ENCODE measurements at places on chromosomes 6 and 20.

DNA sequence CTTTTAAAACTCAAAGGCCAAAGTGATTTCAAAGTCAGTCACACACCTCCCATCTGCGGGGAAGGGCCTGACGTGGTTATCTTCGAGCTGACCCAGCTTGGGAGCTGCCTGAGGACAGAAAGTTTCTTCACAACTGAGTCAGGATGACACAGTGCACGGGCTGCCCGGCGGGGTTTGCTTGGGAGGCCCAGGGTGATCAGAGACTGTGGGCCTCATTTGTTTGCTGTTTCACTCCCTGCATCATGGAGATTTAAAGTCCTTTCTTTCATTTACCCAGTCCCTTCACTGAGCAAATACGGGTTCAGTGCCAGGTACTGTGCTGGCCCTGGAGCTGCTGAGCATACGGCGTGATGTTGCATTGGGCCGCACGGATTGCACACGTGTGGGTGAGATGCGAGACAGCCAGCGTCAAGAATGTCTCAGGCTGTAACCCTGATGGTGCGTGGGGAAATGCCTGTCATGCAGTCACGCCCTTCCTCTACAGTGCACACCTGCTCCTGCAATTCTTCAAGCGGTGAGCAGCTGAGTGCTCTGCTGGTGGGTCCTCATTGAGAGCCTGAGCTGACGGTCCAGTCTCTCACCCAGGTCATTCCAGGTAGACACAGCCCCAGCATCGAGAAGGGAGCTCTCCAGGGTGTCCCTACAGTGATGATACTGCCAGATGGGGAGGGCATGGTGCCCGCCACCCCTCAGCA, 82.7 kb upstream of the PMEPA1 start:
- DNase-seq: no peak

- no peak for DNase-seq
Measured at GRCh38 chr20:35167787-35168186, 4.1 kb upstream of the PROCR start.

GRCh38 chr6:14828201-14828611, 417.7 kb upstream of the JARID2 start:
- no peak for DNase-seq

GRCh38 chr20:25226433-25227316, 21.2 kb upstream of the PYGB start:
- DNase-seq: no peak

GRCh38 chr6:107275330-107275865, 160.1 kb upstream of the BEND3 start:
- DNase-seq: no peak

GRCh38 chr6:37711331-37712241, 13.9 kb upstream of the MDGA1 start:
- DNase-seq: no peak

GRCh38 chr6:6931071-6932025, 176.4 kb upstream of the RREB1 start:
- no peak for DNase-seq

DNA sequence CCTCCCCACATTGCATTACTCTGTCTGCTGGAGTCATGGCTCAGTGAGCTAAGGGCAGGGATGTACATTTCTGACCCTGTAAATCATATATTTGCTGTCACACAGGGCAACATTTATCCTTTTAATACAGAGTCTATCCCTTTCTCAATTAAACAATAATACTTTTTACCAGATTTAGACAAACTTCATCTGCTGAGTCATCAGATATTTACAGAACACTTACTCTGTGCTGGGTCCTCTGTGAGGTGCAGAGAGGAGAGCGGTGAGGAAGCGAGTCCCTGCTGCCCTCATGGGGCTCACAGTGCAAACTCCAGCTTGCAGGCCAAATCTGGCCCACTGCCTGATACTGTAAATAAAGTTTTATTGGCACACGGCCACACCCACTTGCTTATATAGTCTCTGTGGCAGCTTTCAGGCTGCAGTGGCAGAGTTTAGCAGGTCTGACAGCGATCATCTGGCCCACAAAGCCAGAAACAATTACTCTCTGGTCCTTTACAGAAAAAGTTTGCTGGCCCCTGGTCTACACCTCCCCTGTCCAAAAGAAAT, 144.5 kb downstream of the CDH26 start:
- no peak for DNase-seq

DNA sequence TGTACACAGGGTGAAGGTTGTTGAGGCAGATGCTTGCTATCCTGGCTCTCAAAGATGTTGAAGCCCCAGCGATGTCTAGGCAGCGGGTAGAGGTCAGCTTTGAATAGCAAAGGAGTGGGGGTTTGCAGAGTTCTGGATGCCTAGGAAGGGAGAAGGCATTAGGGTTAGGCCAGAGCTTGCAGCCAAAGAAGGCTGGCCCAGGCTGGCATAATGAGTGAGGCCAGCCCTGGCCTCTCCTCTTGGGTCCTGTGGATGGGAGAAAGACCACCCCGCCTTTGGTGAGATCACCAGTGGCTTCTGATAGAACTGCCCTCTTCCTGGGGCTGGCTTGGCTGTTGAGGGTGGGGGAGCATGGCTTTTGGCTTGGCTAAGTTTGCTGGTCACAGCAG, 406 bp upstream of the WFDC5 start:
- no peak for DNase-seq

GRCh38 chr6:43922426-43923375, 152.7 kb downstream of the VEGFA start:
- DNase-seq: no peak

DNA sequence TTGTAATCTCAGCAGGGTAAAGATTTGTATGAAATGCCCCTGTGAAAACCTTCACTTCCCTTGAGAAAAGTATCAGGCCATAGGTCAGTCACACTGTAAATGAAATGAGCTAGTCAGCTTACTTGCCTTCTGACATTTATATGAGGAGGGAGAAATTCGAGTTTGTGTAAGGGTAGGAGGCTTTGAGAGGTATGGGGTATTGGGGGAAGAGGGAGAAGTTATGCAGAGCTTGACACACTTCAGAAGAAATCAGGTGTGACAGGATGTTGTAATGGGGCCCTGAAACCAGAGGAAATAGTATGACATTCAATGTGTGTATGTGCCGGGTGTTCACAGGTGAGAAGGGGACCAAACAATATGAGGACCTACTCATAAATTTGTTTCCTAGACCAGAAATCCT, 64.2 kb upstream of the CCN6 start:
- DNase-seq: no peak

DNA sequence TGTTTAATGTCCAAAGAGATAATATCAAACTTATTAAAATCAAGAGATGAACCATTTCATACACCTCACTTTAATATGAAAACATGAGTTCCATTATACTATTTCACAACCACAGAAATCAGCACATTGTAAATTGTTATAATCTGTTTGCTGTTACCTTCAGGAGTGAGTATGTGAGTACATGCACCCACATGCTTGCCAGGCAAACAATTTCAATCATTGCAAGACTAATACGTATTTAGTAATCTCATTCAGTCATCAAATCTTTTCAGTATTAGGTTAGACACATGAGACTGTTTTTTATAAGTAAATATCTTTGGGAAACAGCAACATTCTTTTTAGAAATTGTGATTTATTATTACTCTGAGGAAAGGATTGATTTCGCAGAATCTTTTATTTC, 9.3 kb upstream of the EPM2A start:
- no peak for DNase-seq

DNA sequence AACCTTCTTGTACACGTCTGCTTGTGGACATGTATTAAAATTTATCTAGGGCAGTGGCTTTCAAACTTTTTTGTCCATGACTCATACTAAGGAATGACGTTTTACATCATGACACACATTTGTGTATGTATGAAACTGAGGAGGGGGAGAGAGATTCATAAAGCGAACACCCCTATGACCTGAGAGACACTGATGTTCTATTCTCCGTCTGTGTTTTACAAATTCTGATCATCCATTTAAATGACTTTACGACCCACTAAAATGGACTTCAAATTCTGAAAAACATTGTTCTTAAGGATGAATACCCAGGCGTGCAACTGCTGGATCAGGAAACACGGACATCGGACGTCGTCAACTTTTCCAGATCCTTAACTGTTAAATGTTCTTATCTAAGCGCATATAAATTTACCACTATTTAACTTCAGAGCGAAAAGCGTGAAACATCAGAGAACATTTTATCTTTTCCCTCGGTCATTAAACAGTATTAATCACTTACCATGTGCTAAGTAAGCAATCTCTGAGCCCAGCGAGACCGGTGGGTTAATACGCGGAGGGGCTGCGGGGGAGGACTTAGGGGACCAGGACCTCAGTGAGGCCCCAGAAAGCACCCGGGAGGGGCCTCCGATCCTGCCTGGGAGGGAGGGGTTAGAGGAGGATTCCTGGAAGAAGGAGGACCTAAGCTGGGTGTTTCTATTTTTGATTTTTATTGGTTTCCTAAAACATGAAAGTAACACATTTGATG, 1.2 kb downstream of the PLAGL1 start:
- DNase-seq: no peak

DNA sequence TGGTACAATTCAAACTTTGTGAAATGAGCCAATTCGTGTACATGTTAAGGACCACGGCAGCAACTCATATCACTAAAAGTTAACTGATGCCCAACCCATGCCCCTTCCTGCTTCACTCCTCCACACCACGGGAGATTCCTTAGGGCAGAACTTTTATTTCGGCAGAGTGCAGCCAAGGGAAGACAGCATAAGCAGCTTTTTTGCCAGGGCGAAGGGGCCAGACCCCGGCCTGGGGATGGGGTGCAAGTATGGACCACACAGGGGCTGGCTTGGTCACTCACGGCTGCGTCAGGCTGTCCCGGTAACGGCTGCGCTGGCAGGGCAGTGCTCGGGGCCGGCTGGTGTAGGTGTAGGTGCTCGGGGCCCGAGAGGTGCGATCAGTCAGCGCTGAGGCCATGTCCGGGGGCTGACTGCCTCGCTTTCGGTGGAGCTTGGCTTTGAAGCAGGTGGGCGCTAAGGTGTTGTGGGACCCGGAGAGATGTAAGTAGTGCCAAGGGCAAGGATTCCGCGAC, 792 bp downstream of the RSPH3 start:
- no peak for DNase-seq

DNA sequence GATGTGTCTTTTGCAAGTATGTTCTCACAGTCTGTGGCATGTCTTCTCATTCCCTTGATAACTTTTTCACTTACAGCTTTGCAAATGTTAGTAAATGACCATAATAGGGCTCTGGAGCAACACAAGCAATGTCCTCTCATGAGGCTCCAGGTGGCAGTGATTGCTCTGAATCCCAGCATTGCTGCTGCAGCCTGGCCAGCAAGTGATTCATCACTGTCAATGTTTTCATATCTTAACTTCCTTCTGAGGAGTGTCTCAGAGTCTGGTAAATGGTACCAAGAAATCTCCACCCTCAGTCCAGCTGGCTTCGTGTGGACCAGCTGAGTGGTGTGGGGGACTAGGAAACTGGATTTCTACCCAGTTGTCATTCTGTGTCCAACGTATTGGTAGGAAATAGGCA, 139.6 kb downstream of the MYLK4 start:
- no peak for DNase-seq

DNA sequence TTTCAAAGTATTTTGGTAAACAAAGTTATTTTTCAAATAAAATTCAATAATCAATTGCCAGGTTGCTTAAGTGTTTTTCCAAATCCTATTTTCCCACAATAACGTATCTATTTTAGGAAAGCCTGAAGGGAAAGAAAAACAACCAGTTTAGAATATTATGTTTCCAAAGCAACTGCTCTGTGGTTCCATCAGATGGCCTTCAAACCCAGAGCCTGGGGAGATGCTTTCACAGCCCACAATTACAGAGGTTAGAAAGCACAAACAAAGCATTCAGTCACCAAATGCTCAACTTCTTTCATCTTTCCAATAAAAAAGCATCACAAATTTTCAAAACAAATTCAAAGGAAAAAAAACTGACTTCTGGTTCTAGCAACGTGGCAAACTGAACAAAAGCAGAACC, 66.0 kb downstream of the ELOVL5 start:
- DNase-seq: no peak

DNA sequence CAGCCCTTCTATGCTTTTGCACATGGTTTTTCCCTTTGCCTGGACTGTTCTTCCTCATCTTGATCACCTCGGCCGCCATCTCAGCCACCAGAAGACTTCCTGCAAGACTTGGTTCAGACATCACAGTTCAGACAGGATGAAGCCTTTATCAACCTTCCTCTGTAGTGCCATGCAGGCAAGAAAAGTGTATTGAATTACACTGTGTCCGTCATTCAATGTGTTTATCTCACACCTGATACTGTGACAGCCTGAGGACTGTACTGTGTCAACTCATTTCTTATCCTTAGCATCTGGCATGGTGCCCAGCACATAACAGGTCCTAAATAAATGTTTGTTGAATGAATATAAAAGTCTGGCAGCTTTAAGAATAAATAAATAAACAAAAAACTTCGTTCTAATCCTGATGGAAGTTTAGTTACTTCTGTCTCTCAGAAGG, 133.3 kb upstream of the MAN1A1 start:
- no peak for DNase-seq

- no peak for DNase-seq
Measured at GRCh38 chr20:63325021-63325471, 32.1 kb downstream of the COL20A1 start.

DNA sequence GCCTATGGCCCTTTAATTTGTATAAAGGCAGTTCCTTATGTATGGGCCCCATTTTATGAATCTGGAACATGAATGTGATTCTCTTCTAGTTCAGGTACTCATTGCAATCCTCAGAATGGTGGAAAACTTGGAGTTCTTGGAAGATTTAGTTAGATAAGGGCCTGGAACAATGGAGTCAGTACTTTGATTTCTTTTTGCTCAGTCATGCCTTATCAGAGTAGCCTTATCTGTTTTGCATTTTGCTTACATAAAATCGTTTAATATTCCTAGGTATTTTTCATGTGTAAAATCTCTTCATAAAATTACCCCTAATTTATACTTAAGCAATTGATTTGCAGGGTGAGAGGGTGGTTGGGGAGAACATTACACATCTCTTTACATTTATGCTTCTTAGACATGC, 160.6 kb downstream of the JARID2 start:
- no peak for DNase-seq
